Esophagus muscularis mucosa (tissue), 4 donors: ENCODE measurements at places on chromosomes 7 and 10. TPM values are rescaled to one million over a fixed set of nuclear protein-coding genes. Genes with fewer than 3 reads are reported as not detected.

CLRN3 gene
- not detected for total RNA-seq

ADO gene
- 19.5 TPM for total RNA-seq

DNA sequence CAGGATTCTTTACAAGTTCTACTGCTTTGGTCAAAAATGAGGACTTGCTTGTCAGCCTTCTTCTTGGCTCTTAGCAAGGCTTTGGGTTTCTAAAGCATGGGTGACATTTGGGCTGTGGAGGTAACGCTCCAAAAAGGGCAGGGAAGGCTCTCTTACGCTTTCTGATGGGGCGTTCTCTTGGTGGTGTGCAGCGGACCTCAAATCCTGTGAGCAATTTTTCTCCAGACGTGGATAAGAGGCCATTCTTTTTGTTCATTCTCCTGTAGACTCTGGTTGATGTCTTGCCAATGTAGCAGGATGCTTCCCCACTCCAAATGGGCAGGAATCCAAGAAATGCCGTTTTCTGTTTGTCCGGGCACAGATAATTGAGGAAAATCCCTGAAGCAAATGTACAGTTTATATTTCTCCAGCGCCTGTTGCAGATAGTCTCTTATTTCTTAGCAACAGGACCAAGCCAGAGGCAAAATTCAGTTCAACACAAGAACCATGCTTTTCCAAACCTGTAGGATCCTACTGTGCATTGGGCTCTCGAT lies 138.4 kb upstream of the NFE2L3 start:
- DNase-seq, result no peak

DNA sequence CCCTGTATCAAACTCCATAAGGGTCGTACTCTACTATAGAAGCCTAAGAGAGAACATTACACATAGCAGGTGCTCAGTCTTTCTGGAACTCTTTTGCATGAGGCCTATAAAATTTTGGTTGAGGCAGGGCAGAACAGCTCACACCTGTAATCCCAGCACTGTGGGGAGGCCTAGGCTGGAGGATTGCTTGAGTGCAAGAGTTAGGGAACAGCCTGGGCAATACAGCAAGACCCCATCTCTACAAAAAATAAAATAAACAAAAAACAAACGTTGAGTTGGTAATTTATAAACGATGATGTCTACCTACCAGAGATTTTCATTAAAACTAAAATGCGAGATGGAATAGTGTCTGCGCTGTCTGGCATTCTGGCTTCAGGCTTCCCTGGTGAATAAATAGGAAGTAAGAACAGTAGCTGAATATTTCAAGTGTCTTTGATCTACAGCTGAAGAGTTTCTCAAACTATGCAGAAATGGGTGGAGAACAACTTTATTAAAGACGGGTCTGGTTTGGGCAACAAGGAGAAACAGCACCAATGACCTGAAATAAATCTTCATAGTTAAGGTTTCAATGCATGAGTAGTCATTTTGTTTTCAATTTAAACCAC lies 774 bp downstream of the PON2 start:
- no peak for DNase-seq

DNA sequence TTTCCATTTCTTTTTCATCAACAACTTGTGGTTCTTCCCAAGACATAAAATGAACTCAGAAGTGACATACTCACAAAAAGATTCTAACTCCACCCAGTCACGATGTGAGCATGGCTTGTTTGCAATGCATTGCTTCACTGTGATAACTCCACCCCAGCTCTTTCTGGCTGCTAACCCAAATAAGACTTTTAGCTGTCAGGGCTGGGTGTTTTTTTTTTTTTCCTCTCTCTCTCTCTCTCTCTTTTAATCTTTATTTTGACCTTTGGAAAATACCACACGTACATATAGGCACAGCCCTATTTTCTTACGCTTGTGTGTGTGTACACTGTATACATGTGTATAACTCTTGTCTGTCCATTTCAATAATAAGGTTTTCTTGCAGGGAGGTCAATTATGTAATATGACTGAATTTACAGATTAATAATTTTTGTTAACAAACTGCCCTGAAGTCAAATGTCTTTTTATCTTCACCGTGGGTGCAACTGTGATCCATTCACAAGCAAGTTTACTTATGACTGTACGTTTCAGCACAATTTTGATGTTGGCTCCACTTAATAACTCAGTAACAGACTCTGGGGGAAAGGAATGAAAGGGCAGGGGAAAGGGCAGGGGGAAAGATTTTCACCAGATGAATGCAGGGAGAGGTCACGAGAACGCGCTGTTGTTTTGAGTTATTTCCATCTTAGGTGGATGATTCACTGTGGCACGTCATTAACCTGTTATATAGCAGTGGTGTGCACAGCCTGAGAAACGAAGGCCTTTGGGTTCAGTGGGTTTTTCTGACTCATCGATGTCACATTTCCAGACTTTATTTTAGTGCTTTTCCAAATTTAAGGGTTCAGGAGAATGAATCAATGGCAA lies 49.1 kb downstream of the APBB1IP start:
- no peak for DNase-seq

DNA sequence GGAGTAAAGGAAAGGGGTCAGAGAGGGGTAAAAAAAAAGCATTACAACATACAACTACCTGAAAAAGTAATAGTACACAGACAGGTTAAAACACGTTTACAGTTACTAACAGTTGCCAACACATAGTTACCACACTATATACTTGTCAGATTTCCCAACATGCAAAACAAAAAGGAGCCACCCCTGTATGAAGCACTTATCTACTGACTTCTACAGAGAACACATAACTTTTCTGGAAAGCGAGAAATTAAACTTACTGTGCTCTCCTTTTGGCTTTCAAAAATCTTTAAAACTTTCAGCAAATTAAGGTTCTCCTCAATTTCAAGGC lies 2.1 kb downstream of the ABI1 start:
- no peak for DNase-seq

- DNase-seq, result no peak
Measured at GRCh38 chr10:80144067-80144695, 11.7 kb downstream of the PLAC9 start.

DNA sequence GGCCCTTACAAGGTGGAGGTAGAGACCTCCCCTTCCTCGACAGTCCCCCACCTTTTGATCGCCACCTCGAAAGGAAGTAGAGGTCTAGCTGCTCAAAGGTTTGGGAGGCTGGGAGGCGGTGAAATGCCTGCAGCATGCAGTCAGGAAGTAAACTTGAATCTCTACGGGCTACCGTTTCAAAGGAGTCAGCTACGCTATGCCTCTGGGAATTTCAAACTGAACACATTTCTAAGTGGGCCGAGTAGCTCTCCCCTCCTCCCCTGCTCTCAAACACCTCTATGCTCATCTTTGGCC lies 68.0 kb downstream of the CXCL12 start:
- no peak for DNase-seq

DNA sequence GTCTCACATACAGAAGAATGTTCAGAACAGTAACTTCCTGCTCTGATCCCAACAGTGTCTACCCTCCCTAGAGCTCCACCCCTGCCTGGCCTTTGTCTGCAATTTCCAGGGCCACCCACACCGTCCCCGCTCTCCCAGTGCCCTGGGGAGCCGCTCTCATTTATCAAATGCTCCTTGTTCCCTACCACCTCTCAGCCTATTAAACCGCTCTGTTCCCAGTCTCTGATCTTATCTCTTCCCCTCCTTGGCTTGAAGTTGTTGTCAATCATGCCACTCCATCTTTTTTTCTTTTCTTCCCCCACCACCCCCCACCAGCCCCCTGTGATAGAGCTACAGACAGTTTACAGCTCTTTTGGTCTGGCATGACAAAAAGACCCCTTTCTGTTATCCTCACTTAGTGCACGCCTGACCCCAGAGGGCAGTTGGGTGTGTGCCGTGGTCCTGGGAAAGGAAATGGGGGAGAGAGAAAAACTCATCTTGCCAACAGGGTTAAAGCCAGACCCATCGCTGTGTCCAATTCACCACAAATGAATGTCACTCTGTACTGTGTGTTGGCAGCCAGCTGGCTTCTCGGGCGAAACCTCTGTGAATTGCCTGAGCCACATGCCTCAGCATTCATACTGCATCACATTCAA lies 28.8 kb upstream of the HECTD2 start:
- DNase-seq, result no peak

DNA sequence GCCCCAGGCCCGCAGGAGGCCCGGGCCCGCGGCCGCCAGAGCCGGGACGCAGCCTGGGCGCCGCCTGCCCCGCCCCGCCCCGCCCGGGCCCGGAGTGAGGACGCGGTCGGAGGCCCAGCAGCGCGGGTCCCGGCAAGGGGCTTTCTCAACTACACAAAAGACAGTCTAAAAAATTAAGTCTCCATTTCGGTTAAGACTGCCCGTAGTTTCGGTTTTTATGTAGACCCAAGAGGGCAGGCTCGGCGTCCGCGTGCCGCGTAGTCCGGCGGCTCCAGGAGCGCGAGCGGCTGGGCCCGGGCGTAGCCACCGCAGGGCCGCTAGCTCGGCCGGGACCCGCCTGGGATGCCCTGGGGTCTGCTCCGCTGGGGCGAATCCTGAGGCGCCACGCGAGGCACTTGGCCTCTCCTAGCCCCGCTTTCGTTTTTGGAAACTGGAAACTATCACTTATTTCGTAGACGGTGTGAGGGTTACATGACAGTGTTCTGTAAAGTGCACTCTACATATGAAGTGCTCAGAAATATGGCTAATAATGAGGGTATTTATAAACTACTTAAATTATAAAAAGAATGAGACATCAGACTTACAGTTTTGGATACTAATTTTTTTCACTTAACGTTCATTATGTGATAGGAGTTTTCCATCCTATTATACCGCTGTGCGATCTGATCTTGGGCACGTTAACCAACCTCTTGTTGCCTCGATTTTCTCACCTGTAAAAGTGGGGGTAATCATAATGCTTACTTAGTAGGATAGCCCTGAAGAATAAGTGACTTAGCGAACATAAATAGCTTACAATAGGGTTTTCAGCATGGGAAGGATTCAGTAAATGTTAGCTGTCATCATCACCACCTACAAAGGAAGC lies 573 bp downstream of the BLVRA start:
- DNase-seq, result peak; percentile 92
